Smooth muscle cell of the brain vasculature (primary cell): ENCODE measurements at places on chromosomes 11 and 22.

DNA sequence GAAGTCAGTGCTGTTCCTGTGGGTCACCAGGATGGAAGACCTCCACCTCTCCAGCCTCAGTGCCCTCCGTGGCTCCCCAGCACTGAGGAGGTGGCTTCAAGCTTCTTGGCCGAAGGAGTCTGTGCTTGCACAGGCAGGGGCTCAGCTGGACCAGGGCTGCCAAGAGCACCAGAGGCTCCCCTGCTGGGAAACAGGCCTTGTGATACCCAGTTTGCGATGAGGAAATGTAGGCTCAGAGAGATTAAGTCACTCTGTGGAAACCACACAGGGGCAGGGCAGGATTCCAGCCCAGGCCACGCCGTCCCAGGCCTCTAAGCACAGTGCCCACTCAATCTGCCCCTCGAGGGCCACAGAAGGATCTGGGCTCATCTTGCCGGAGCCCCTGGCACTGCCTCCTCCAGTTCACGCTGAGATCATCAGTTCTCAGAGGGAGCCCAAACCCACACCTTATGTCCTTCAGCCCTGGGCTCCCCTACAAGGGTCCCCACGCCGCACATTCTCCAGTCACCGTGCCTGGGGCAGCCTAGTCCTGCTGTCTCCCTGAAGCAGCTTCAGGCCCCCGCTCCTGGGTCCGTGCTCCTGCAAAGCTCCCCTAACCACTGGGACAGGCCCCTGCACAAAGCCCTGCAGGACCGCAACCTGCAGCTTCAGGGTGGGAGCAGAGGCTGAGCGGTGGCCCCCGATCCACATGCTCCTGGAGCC is 21.6 kb downstream of the ANO1 start:
- peak; percentile 44 for DNase-seq

GRCh38 chr22:49010901-49011300 is 816.8 kb downstream of the BRD1 start:
- no peak for DNase-seq

DNA sequence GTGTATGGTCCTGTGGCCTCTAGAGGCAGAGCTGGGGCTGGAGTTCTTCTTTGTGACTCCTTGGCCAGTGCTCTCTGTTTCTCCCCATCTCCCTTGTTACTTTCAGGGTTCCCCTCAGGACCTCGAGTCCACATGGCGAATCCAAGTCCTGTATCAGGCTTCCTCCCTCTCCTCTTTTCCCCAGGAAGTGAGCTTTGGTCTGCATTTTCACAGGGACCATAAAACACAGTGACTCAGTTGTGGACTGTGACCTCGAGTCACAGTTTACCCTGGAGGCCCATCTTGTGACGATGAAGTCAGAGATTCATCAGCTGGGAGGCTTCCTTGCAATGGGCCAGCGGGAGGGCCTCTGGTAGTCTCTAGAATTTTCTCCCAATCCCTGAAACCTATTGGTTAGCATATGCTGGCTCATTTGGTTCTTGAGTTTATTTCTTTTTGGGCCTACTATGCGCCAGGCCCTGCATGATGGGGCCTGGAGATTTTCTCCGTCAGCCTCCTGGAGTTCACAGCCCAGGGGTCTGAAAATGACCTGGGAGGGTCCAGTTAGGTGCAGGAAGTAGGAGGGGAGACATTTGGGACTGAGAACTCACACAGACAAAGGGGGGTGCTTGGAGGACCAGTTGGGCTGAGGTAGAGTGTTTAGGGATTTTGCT is 100.8 kb downstream of the KIAA1671 start:
- no peak for DNase-seq

- DNase-seq = no peak
Measured at GRCh38 chr11:90890347-90890746, 667.5 kb upstream of the CHORDC1 start.

DNA sequence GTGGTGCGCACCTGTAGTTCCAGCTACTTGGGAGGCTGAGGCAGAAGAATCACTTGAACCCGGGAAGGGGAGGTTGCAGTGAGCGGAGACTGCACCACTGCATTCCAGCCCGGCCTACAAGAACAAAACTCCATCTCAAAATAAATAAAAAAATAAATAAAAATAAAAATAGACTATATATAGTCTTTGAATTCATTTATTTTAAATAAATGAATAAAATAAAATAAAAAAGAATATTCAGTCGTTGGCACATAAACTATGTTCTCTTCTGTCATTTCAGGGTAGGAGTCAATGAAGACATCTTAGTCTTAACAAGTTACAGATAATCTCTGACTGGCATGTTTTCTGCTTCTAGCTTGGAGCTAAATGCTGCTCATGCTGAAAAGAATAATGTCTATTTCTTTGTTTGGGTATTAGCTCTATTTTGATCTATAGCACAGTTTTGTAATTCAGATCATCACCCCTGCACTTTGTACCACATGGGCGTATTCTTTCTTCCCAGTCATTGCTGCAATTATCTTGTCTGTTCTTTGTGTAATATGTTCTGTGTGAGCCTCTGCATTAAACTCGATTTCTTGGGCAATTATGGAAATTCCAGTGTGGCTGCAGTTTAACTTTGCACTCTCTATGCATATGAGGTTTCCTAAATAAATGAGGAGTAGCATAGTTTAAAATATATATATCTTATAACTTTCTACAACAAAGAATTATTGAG is 1.4 kb upstream of the MS4A14 start:
- no peak for DNase-seq

DNA sequence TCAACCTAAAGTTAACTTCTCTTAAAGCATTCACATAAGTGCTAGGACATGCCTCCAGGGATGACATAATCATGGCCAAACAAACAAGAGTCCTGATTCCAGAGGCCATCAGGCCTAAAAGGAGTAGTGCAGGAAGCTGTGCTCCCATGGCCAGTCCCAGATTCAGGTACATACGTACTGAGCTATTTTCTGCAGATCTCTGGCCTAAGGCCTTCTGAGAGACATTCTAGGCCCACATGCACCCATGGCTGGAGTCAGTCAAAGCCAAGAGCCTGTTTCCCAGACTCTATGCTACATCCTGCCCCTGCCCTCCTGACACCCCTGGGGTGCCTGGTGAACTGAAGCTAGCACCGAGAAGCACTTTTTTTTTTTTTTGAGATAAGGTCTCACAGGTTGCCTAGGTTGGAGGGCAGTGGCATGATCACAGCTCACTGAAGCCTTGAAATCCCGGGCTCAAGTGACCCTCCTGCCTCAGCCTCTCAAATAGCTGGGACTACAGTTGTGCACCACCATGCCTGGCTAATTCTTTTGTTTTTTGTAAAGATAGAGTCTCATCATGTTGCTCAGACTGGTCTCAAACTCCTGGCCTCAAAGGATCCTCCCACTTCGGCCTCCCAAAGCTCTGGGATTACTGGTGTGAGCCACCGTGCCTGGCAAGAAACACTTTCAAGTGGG is 553 bp downstream of the CD3D start:
- DNase-seq = no peak

GRCh38 chr11:112836256-112836602 is 125.0 kb upstream of the NCAM1 start:
- no peak for DNase-seq

GRCh38 chr22:50530877-50531545 is 1.2 kb upstream of the TYMP start:
- no peak for DNase-seq

- DNase-seq = no peak
Measured at GRCh38 chr11:1760351-1761109, 3.2 kb downstream of the CTSD start.

GRCh38 chr11:63906585-63906984 is 10.4 kb downstream of the RCOR2 start:
- DNase-seq = no peak

DNA sequence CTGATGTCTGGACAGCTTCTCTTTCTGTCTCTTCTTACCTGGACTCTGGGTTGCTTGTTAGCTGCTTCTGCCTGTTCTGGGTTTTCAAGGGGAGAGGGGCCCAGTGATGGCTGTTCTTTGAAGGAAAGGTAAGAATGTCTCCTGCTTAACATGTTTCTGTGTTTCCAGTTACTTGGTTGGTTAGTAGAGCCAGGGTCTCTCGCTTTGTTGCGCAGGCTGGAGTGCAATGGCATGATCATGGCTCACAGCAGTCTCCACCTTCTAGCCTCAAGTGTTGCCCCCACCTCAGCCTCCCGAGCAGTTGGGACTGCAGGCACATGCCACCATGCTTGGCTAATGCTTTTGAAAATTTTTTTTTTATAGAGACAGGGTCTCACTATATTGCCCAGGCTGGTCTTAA is 126.6 kb downstream of the BCR start:
- no peak for DNase-seq

GRCh38 chr11:74226907-74227306 is 55.8 kb downstream of the PPME1 start:
- no peak for DNase-seq

DNA sequence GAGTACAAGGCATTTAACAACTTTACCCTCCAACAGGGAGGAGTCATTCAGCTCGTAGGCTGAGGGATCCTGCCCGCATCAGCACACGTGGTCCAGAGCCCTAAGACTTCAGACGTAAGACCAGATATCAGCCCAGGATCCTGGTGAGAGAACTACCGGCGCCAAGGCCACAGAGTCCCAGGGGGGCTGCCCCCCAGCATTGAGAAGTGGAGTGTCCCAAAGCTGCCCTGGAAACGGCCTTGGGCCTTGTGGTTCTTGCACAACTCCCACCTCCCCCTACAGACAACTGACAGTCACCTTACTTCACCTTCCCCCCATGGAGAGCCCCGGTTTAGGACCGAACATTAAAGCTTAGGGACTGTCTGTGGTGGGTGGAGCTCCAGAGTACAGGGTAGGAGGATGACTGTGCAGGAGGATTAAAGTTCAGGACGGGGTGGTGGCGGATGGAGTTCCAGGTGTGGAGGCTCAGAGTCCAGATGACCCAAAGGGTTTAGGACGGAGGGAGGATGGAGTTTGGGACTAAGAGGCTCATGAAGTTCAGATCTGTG is 1.0 kb downstream of the C11orf91 start:
- DNase-seq = no peak

DNA sequence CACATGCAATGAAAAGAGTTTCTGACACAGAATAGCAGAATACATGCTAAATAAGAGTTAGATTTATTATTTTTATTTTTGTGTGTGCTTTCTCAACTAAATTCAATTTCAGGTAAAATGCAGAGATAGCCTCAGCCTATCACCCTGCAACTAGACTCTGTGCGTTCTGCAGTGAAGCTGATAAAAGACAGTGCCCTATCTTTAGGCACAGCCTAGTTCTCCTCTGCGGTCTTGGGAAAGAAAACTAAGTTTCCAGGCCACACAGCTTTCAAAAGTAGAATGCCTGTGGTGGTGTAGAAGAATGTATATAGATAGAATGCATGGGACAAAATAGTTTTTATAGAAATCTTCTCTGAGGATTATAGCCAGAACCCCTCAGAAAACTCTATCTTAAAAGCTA is 12.0 kb upstream of the MMP1 start:
- no peak for DNase-seq

- no peak for DNase-seq
Measured at GRCh38 chr11:127709960-127710359, 709.4 kb upstream of the KIRREL3 start.

DNA sequence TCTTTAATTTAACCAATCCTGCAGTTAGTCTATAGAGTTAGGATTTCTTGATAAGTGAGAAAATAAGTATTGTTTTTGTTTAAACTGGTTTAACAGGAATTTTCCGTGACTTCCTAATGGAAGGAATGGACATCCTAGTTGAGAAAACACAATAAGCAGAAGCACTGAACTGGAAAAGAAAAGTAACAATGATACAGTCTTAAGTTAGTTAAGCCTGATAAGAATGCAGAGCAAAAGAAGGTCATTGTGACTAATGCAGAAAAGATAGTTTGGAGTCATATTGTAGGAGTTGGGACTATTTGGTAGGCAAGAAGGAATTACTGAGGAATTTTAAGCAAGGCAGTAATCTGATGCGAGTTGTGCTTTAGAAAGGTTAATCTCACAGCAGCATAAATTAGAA is 11.7 kb downstream of the RNF141 start:
- DNase-seq = no peak

- no peak for DNase-seq
Measured at GRCh38 chr11:59281177-59281576, 68.5 kb upstream of the MPEG1 start.

DNA sequence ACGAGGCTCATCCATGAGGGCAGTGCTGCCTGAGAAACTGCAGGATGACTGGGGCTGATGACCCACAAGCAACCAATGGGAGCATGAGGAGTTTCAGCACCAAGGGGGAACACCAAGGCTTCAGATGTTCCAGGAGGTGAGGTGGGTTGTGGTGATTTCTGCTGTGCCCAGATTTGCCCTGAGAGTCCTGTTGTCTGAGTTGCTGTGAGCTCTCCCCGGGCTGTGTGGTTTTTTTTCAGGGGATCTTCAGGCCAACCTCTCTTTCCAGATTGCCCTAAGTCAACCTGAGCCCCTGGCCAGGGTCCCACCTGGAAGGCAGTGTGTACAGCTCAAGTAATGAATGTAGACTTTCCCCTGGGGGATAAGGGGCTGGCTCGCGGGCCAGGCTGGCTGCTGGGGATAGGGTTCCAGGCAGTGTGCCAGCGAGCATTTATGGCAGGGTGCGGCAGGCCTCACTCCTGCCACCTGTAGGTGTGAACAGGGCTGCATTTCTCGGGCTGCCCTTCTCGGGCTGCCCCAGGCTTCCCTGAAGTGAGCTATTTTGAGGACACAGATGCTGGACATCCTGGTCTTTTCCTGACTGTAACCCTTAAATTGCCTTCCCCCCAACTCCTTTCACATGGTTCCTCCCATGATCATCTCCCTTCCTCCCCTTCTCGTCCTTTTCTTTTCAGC is 9.8 kb downstream of the SLC22A6 start:
- no peak for DNase-seq

DNA sequence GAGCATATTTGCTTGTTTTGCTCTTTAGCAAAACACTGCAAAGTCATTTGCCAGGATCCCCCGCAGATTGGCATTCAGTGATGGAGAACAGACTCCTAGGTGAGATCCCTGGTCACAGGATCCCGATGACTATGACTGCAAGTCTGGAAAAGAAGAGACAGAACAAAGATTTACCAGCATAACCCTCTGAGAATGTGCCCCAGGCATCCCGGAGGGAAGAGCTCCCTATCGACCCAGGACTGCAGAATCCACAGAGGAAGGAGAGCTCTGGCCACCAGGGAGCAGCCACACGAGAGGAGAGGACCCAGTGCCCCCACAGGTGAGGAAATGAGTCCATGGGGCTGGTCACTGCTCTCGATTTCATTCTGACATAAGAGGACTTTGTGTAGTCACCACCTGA is 105.2 kb downstream of the ZNF280B start:
- no peak for DNase-seq

- no peak for DNase-seq
Measured at GRCh38 chr11:66976028-66976467, 944 bp downstream of the C11orf86 start.

DNA sequence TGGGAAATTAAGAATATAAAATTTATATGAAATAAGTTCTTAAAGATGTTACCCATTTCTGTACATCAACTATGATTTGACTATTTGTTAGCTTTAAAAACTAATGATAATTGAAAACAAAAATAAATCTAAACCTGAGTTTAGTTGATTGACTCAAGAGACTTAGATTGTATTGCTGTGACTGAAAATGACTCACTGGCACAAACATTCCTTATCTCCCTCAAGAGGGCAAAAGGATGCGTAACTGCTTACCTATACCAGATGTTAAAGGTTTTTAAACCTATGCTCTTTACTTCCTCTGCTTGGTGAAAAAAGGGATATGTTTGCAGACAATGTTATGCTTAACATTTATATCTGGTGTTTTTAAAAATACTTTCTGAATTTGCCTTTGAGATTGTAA is 30.3 kb downstream of the ATM start:
- no peak for DNase-seq

GRCh38 chr22:22548317-22548716 is 10.7 kb downstream of the PRAME start:
- DNase-seq = no peak

GRCh38 chr11:92929653-92930052 is 39.8 kb upstream of the MTNR1B start:
- no peak for DNase-seq
